Fibroblast of gingiva (primary cell): ENCODE measurements at places on chromosomes 2 and 18.
A peak's percentile ranks its signal among the peaks of the same experiment; 100 is the strongest.

DNA sequence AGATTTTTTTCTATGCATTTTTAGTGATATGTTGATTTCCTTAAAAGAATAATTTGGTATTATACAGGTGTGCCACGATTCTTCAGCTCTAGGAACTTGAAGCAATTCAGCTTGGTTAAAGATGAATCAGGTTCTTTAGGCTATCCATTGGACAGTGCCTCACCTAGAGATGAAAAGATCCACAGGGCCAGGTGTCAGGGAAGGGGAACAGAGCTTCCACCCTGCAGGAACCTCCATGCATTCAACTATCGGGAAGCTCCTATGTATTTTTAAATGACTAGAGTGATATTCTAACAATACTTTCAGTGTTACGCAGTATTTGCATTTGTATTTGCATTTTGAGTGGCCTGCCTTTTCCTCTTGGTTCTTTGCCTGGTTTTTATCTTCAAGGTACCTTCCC, 40.2 kb downstream of the PKP4 start:
- DNase-seq = no peak

DNA sequence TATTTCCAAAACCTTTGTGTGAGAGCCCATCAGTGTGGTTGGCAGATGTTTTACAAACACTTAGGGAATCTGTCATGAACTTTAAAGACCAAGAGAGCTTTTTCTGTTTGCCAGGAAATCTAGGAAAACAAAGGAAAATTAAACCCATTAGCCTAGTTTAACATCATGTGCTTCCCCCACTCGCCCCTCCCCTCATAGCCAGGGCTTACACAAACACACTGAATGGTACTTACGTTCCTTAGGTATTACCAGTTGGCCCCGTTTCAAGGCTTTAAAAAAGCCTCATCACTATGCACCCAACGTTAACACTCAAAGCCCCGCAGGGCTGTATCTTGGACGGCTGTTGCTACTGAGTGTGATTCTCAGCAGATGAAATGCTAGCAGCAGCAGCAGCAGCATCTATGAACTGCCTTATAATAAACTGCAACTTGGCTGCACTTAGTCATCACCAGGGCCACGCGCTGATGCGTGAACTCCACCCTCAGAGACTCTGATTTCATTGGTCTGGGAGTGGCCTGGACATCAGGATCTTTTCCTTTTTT, 20.1 kb upstream of the TTC39C start:
- DNase-seq = peak; percentile 90

DNA sequence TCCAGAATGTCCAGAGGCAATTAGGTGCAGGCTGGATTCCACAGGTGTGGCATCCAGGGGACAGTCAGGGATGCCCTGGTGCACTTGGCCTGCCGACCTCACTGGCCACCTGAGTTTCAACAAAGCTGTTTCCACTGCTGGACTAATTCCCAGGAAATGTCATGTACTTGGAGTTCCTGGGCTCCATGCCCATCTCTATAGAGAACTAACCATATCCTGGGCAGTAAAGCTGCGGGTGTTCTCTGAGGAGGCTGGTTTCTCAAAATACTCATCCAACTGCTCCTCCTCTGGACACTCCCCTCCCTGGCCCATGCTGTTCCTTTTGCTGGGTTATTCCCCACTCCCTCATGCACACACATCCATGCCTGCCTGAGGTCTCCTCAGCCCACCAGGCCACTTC, 161.9 kb upstream of the SKOR2 start:
- DNase-seq = no peak

- DNase-seq = no peak
These were observed 13.1 kb upstream of the SATB2 start for GRCh38 chr2:199470672-199471442.

DNA sequence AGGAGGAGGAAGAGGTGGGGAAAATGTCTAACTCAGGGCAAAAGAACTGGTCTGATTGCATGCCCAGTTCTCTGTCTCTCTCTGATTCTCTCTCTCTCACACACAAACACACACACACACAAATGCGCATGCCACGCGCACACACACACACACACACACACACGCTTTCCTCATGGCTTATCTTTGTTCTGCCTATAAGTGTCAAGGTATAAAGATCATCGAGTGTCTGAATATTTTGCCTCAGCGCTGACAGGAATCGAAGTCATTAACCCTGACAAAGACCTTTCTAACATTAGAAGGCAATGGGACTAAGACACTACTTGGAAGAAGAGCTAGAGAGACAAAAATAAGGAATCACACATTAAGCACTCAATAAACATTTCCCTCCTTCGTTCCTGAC, 497.1 kb upstream of the KLHL29 start:
- DNase-seq = no peak

DNA sequence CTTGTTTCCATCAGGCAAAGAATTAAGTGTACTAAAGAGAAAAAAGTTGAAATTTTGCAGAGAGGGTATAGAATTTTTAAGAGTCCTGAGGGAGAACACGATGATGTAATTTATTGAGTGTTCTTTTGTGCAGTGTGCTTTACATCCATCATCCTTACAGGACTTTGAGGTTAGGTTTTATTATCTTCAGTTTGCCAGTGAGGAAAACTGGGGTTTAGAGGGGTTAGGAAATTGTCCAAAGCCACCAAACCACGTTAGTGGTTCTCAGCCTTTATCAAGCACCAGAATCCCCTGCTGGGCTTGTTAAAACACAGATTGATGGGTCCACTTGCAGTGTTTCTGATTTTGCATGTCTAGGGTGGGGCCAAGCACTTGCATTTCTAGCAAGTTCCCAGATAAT, 277.5 kb downstream of the KCNS3 start:
- no peak for DNase-seq

DNA sequence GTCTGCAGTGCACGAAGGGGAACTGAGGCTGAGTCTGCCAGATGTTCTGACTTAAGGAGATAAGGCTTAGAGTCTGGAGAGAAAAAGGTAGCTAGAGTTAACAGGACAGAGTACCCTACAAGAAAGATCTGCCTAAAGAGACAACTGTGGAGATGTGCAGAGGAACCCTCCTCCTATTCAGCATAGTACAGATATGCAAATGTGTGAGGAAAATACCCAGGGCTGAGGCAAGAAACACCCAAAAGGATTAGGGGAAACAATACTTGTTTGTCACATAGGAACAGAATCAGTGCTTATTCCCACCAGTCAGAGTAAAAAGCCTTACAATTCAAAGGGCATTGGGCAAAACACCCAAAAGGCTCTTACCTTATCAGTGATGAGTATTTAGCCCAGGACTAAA, 67.8 kb downstream of the SS18 start:
- DNase-seq = no peak

DNA sequence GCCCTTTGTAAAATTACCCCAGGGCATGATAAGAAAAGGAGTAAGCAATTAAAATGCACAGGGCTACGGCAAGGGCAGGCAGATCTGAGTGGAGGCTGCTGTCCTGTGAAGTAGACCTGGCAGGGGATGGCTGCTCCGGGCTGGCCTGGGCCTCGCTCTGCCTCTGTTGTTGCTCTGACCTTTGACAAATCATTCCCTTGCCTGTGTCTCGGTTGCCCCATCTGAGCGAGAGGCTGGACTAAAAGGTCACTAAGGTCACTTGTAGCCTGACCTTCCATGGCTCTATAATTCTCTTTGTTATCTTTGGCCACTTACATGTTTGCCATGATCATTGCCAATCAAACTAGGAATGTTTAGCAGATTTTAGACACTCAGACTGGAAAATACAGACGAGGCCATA, 118.1 kb downstream of the KLHL29 start:
- no peak for DNase-seq

DNA sequence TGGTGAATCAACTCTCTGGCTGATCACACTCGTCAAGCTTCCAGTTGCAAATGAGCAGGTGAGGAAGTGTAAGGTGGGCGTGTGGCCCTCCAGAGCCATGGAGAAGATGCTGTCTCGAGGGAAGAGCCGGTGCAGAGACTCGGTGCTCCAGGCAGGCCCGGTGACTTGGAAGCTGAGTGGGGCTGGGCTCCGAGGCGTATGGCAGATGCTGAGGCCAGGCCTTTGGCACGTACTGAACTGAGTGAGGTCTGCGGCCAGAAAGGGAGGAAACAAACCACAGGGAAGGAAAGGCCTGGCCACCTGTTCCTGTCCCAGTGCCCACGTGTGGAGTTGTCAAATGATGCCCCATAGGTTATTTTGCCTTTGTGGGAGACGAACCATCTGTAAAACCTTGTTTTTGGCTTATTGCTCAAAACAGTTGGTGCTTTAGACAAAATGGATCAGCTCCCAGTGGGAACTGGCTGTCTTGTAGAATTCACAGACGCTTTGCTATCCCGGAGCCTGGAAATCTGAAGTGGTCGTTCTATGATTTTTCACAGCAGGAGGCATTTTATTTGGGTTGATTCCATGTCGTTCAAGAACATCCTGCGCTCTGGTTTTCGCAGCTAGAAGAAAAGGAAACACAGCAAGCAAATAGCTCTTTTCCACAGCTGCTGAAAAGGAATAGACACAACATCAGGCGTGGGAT, 117.5 kb upstream of the TMEM18 start:
- no peak for DNase-seq

DNA sequence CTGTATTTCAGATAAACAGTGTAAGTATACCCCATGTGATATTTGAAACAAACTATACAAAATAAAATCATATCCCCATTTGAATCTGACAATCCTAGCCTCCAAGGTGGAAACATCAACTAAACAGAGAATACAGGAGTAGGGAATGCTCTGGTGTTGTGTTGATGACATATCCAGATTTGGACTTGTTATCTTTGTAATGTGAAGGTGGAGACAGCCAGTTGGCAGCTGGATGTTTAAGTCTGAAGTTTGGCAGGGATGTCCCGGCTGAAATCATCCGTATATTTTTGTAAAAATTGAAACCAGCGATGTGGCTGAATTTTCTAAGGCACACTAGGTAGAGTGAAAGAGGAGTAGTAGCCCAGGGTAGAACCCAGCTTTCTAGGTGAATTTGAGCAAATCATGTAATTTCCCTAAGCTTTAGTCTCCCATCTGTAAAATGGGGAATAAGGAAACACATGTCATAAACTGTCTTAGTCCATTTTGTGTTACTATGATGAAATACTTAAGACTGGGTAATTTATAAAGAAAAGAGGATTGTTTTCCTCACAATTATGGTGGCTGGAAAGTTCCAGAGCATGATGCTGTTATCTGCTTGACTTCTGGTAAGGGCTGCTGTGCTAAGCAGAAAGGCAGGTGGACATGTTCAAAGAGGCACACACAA, 246.6 kb upstream of the APCDD1 start:
- DNase-seq = no peak

DNA sequence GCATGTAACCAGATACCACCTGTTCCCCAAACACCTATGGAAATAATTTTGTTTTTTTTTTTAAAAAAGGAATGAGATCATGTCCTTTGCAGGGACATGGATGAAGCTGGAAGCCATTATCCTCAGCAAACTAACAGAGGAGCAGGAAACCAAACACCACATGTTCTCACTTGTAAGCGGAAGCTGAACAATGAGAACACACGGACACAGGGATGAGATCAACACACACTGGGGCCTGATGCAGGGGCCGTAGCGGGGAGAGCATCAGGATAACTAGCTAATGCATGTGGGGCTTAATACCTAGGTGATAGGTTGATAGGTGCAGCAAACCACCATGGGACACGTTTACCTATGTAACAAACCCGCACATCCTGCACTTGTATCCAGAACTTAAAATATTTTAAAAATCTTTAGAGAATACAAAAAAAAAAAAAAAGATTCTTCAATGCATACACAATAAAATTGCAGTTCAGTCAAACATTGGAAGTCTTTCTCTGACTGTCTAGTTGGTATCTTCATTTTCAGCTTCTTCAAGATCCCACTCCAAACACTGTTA, 11.6 kb upstream of the CASP10 start:
- DNase-seq = peak; percentile 30

- no peak for DNase-seq
These were observed 30.3 kb downstream of the TNP1 start for GRCh38 chr2:216829533-216829932.

- peak; percentile 58 for DNase-seq
These were observed 6.1 kb upstream of the CASP8 start for GRCh38 chr2:201254081-201254730.

DNA sequence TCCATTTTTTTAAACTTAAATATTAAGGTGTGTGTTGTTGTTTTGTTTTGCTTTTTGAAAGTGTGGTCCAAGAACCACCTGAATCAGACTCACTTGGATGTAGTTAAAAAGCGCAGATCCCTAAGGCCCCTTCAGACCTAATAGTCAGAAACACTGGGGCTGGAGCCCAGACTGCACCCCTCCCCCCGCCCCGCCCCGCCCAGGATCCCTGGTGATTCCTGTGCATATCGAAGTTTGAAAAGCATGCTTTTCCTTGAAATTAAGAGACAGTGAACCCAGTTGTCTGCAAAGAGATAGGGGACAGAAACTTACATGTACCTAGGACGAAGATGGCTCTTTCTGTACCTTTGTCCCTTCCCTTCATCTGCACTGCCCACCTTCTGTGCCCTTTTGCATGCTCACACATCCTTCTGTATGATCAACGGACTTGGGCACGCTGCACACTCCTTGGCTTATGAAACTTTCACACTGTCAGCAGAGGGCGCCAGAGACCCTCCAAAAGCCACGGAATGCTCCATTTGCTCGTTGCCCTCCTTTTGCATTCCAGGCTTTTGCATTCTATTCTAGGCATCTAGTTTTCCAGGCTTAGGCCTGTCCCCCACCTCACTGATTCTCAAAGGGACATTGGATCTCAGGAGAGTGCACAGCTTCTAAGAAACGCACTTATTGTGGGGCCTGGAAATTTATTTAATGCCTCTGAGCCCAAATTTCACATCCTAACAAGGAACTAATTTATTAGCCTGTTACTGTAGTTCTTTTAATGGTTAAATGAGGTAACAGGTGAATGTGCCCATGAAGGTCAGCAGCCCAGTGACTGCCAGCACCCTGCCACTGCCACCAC, 32.8 kb upstream of the SLC14A1 start:
- DNase-seq = peak; percentile 64

DNA sequence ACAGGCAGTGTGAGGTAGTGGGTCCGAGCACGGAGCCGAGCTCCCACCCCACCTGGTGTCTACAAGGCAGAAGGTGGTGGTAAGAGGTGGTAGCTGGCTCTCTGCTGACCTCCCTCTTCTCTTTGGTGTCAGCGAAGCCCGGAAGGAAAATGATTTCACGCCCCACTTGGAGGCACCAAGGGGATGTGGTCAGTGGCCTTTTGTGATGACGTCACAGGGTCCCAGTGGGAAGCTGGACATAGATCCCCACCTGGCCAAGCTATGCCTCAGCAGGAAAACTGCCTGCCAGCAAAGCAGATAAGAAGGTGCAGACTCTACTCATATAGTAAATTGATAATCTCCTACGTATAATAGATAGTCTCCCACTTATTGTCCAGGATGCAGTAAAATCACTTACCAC, 183.7 kb upstream of the ALKAL2 start:
- no peak for DNase-seq

DNA sequence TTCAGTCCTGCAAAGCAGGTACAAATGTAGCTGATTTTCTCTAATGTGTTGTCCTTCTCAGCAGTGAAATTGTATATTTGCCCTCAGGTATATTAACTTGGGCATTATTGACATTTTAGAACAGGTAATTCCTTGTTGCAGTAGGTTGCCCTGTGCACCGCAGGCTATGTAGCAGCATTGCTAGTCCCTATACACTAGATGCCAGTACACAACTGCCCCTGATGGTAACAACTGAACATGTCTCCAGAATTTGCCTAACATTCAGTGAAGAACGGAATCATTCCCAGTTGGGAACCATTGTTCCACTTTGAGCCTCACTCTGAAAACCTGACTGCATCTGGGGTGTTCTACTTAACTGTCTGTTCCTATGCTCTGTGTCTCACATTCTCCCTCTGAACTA, 23.1 kb upstream of the TFPI start:
- no peak for DNase-seq

GRCh38 chr2:56448403-56449001, 264.7 kb downstream of the CCDC85A start:
- no peak for DNase-seq

- DNase-seq = peak; percentile 79
These were observed 746.4 kb downstream of the SLC4A3 start for GRCh38 chr2:220373878-220374277.

- DNase-seq = no peak
These were observed 63.6 kb upstream of the ATL2 start for GRCh38 chr2:38440655-38441054.
